ENCODE measurements at places on chromosomes 1 and 21.

- peak; percentile 71 for DNase-seq
These were observed 64.0 kb downstream of the ADARB1 start for GRCh38 chr21:45138199-45139002.

DNA sequence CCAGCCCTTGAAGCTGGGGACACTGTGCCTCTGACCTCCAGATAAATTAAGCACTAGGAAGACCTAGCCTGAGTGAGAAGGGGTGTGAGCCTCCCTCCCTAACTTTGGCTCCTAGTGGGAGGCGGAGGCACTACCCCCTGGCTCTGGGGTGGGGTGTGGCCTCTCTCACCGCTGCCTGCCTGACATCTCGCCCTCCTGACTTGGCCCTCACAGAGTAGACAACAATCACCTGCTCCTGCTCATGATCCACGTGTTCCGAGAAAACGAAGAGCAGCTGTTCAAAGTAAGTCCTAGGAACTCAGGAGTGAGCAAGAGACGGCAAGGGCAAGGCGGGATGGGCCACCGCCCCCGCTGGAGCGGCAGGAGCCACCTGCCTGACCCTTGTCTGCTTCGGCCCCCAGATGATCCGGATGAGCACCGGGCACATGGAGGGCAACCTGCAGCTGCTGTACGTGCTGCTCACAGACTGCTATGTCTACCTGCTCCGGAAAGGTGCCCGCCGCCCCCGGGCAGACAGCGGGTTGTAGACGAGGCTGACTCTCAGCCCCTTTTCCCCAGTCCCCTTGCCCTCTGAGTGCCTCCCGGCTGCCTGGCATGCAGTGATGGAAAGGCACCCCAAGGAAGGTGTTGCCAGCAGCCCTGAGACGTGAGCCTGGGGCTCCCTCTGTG, 8.1 kb upstream of the SLC25A34 start:
- no peak for DNase-seq

GRCh38 chr1:247222840-247223239, 33.0 kb upstream of the VN1R5 start:
- DNase-seq: no peak

- no peak for DNase-seq
These were observed 149.9 kb upstream of the C1orf105 start for GRCh38 chr1:172270605-172271004.

DNA sequence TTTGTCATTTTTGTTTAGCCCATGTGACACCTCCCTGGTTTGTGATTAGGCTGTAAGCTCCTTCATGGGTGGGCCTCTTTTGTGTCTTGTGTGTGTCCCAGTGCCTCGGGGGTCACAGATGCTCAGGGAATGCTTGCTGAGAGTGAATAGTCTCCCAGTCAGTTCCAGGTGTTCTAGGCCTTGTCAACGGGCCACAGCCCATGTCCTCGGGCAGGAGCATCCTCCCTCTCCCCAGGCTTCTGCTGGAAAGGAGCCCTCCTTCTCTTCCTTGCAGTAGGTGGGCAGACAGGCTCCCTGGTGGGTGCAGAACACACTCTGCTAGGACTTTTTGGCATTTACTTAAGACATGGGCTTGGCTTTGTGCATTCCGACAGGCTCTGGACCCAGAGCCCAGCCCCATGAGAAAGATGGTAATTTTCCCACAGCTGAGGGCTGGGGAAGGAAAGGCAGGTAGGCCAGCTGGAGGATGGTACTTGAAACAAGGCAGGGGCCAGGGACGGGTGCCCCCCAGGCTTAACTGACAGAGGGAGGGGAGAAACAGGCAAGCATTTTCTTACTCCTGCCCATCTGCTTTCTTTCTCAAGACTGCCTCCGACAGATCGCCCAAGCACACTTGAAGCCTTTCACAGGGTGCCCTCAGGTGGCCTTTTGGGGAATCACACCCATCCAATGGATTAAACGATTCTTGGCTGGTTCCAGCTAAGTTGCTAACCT, 7.1 kb upstream of the CPLANE2 start:
- peak; percentile 74 for DNase-seq

DNA sequence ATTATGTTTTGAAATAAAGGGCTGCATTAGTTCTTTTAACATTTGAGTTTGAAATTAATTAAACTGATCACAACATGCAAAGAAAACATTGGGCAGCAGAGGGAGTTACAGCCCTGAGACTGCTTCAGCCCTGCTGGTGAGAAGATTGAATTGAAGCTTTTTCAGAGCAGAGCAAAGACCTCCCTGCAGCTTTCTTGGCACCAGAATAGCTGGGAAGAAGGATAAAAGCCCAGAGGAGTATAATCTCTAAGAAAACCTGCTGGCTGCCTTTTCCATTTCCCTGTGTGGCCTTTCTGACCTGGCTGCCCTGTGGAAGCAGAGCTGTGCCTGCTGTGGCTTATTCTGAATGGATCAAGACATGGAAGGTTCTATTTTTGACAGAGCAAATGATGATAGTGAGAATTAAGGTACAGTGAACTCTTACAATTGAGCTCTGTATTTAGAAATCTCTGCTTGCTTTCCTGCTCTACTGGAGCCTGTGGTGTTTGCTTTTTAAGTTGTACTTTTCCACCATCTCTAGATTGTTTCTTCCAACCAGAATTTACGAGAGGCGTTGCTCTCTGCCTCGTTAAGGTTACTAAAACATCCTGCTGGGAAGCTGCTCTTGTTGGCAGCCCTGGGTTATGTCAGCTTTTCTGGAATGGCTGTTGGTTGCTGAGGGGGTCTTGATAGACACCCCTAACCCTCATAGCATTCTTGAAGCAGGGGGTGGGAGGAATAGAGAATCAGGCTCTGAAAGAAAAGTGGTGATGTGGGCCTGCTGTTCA, 9.9 kb downstream of the SNRPE start:
- DNase-seq: peak; percentile 64

GRCh38 chr1:193831465-193831864, 645.1 kb upstream of the B3GALT2 start:
- no peak for DNase-seq

GRCh38 chr1:112702420-112703261, 4.3 kb downstream of the RHOC start:
- DNase-seq: no peak

- no peak for DNase-seq
These were observed 191.7 kb upstream of the KCTD3 start for GRCh38 chr1:215375381-215375780.

DNA sequence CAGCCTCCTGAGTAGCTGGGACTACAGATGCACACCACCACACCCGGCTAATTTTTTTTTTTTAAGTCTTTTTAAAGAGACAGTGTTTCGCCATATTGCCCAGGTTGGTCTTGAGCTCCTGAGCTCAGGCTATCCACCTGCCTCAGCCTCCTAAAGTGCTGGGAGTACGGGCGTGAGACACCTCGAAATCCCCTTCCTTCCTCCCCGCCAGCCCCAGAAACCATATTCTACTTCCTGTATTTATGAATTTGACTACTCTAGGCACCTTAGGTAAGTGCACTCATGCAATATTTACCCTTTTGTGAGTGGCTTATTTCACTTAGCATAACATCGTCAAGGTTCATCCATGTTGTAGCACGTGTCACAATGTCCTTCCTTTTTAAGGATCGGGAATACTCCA, 6.9 kb upstream of the LRP8 start:
- DNase-seq: no peak

GRCh38 chr1:240030236-240030635, 61.4 kb upstream of the FMN2 start:
- no peak for DNase-seq

- DNase-seq: no peak
These were observed 19.6 kb downstream of the CAPN8 start for GRCh38 chr1:223645903-223646302.

GRCh38 chr21:46183910-46184624, at the start of gene SPATC1L:
TSS of gene SPATC1L (minus strand) at chr21:46184459. CDS start at chr21:46182816, 1,643 bp downstream.
- peak; percentile 51 for DNase-seq

DNA sequence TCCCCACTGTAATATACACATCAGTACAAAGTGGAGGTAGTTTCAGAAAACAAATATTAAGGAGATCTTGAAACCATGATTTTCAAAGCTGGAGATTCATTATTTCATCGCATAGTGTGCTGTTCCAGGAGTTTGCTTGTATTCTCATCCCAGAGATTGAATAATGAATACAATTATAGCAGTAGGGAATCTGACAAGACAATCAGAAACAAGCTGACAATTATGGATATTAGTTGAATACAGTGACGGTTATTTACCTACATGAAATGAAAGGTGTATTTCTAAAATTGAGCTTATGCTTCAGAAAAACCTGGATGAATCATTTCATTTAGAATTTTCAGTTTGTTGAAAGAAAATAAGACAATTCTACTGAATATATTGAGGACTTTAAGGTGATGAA, 2119.0 kb downstream of the MRPL39 start:
- no peak for DNase-seq

DNA sequence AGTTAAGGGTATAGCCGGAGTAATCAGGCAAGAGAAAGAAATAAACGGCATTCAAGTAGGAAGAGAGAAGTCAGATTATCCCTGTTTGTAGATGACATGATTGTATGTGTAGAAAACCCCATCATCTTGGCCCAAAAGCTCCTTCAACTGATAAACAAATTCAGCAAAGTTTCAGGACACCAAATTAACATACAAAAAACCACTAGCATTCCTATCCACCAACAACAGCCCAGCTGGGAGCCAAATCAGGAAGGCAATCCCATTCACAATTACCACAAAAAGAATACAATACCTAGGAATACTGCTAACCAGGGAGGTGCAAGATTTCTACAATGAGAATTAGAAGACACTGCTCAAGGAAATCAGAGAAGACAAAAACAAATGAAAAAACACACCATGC, 45.3 kb downstream of the MAST2 start:
- no peak for DNase-seq

DNA sequence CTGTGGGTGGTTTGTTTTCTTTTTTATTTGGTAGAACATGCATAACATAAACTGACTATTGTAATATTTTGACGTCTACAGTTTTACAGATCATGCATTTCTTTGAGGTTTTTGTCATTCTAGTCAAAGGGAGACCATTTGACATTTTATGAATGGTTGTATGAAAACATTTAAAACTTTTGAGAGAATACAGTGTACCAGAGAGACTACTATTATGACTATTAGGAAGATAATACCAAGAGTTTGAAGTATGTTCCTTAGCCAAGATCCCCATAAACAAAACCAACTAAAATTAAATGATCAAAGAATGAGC, 37.3 kb upstream of the RHOU start:
- DNase-seq: no peak

DNA sequence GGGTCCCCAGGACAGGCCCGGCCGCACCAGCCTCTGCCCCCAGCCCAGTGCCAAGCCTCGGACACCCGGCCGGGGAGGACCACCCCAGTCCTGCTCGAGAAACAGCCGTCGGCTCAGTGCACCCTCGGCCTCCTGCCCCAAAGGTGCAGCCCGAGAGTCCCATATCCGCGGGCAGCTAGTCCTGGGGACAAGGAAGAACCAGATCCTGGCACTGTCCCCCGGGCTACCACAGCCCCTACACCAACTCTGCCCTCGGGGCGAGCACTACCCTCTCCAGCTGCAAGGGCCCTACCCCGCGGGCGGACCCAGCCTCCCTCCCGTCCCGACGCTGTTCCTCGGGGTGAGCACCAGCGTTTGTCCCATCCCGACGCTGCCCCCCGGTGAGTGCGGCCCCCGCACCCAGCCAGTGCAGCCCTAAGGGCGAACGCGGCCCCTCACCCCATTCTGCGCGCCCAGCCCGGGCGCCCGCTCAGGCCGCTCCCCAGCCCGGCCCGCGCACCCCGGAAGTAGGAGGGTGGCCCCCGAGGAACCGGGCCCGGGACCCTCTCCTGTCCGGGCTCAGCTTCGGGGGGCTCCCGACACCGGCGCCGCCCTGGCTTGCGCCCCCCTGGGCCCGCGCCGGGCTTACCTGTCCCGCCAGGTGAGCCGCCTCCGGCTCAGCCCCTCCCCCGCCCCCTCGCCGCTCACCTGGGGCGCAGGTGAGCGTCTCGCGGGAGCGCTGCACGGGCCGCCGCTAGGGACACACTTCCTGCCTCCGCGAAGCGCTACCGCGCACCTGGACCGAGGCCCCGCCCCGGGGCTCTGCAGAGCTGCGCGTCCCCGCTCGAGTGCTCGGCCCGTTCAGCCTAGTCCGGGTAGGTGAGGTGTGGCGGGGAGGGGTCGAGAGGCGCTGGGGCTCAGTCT, at the start of gene KDF1:
Gene KDF1, minus strand, starts transcription at position 747 of the 903 bp plus-strand sequence. CDS start 8,088 bp downstream, outside the sequence.
- DNase-seq: no peak

- no peak for DNase-seq
These were observed 83.6 kb downstream of the ITPKB start for GRCh38 chr1:226655251-226656163.

- no peak for DNase-seq
These were observed 275.9 kb upstream of the SNX7 start for GRCh38 chr1:98385652-98386051.

DNA sequence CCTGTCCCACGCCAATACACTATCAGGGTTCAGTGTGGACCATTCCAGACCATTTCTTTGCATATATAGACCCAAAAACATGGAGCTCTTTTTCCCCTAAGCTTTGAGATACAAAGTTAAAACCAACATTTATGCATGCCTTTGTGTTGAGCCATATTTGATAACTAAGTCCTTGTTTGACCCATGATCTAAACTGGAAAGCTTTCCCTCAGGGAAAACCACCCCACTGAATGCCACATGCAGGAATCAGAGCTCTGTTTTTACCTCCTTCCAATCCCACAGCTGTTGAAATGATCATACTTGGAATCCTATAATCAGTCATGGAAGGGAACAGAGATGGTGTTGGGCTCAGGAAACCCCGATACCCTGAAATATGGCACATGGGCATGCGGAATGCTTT, 14.8 kb upstream of the SLC45A1 start:
- DNase-seq: no peak

GRCh38 chr1:39850606-39851216, 32.6 kb downstream of the TRIT1 start:
- DNase-seq: no peak

GRCh38 chr1:165490175-165490574, 45.2 kb upstream of the RXRG start:
- DNase-seq: no peak

- DNase-seq: no peak
These were observed 31.4 kb upstream of the S1PR1 start for GRCh38 chr1:101205457-101205856.

DNA sequence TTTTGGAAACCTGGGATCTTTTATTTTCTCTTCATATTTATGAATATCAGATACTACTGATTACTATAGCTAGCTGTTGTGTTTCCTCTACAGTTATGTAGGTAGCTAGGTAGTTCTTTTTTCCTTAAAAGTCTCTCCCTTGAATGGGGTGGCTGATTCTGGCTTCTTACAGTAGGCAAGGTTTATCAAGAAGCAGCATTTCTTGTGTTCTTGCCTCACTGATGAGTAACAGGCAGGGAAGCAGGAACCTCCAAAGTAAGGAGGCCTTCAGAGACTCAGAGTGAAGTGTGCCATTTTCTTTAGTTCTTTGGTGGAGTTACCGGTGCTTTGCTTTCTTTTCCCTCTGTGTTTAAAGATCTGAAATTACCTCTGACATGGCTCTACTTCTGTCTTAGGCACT, 56.0 kb downstream of the ZMYM4 start:
- no peak for DNase-seq

Data from kidney capillary endothelial cell (primary cell).